Esophagus squamous epithelium (tissue), 5 donors: ENCODE measurements at places on chromosomes 7 and 10.

DNA sequence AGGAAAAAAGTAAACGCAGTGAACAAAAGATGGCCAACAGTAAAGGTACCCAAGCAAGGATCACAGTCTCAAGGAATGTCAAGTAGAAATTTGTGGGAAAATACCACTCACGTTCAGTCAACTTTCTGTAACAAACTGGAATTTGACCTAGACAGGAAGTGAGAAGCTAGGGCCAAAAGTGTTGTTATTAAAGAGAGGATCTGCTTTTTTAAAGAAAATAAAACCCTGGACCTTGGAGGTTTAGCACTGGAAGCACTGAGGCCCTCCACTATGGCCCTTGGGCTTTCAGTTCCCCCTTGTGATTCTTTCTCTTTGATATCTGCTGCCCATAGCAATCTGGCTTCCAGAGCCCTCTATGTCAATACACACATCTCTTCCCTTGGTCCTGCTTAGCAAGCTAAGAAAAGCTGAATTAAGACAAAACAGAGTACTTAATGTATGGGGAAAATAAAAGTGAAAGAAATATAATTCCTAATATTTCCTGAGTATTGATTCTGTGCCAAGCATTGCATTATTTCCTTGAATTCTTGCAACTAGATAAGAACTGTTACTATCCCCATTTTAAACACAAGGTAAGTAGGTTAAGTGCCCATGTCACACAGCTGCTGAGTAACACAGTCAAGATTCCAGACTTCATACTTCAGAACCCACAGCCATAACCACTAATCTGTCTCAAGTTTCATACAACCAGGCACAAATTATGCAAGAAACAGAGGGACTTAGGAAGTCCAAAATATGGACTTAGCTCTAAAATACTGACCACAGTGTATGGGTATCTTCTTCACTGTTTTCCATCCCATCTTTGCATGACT is 2.6 kb upstream of the ZNF438 start:
- DNase-seq, result no peak

GRCh38 chr10:133353202-133353959 is 4.4 kb downstream of the FUOM start:
- no peak for DNase-seq

DNA sequence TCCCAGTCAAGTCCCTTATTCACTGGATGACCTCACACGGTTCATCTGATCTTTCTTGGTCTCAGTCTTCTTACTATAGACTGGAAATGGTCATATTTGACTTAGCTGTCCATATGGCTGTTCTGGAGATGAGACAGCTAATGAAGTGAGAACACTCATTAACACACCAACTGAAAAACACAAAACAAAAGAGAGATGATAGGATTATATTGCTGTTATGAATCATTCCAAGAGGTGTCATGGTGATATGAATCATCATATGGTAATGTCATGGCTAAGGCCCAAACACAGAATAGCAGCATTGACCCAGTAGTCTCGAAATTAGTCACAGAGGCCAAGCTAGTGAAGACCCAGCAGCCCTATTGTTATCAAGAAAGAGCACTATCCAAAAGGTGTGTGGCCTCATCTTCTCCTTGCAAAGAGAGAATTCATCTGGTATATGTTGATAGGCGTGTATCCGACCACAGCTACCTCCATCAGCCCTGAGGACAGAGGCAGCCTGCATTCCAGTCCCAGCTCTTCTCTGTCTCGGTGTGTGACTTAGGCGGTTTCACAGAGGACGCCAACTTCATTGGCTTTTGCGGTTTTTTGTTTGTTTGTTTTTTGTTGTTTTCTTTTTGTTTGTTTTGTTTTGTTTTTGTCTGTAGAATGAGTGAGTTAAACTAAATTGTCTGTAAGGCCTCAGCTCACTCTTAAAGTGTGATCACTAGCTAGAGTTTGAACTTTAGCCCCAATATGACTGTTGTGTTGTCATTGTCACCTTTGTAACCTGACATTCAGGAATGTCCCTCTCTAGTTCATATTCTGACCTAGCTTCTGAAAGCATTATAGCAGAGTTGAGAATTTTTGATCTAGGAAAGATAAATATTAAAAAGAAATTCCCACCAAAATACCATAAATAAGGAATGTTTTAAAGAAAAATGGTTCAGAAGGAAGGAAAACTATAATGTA is 97.4 kb upstream of the PDCD4 start:
- no peak for DNase-seq

DNA sequence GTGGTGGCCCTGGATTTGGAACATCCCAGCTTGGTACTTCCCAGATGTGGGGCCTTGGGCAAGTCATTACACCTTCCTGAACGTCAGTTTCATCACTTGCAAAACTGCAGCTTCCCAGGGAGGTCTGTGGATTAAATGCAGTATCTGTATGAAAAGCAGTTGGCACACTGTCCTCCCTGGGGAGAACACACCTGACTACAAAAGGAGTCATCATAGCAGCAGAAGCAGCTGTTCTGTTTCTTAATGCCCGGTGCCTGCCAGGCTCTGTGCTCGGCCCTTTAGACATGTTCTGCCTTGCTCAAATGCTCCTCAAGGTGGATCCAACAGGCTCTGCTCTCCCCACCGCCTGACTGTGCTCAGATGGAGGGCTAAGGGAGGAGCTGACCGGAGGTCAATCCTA is 31.0 kb downstream of the CDCA7L start:
- no peak for DNase-seq

DNA sequence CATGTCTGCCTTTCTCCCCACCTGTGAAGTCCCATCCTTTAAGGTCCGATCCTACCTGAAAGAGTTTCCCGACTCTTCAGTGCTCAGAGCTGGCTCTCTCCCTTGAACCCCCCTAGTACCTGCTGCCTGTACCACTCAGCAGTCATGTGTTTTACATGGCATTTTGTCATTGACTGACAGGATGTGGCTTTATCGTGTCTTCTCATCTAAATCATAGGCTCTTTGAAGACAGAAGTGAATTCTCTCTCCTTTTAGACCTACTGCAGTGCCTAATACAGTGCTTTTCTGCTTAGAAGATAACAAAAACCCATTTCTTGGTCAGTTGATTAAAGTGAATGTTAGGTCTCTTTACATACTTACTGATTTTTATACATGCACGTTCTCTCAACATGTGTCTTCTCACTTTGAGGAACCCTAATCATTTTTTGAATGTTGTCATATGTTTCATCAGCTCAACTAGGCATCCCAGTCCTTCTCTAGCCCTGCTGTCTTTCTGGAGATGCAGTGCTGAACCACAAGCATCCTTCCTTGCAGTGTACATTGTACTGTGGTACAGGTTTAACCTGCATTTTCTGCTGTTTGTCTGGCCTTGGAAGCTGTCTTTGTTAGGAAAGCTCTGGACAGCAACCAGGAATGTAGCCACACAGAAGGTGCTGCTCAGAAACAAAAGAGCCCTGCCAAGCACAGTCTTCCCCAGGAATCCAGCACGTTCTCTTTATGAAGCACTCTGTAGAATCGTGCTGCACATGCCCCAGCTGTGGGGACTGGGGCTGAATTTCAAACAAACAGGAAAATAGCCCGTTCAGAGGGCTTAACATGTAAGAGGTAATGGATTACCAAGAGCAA is 28.1 kb upstream of the LRRC4 start:
- DNase-seq, result no peak

- DNase-seq, result no peak
Measured at GRCh38 chr7:151652111-151652510, 132.4 kb upstream of the RHEB start.

GRCh38 chr10:44132361-44133289 is 252.3 kb downstream of the CXCL12 start:
- DNase-seq, result no peak

- DNase-seq, result no peak
Measured at GRCh38 chr10:56370217-56371113, 9.4 kb upstream of the ZWINT start.

- no peak for DNase-seq
Measured at GRCh38 chr10:987620-987869, 689 bp upstream of the GTPBP4 start.

DNA sequence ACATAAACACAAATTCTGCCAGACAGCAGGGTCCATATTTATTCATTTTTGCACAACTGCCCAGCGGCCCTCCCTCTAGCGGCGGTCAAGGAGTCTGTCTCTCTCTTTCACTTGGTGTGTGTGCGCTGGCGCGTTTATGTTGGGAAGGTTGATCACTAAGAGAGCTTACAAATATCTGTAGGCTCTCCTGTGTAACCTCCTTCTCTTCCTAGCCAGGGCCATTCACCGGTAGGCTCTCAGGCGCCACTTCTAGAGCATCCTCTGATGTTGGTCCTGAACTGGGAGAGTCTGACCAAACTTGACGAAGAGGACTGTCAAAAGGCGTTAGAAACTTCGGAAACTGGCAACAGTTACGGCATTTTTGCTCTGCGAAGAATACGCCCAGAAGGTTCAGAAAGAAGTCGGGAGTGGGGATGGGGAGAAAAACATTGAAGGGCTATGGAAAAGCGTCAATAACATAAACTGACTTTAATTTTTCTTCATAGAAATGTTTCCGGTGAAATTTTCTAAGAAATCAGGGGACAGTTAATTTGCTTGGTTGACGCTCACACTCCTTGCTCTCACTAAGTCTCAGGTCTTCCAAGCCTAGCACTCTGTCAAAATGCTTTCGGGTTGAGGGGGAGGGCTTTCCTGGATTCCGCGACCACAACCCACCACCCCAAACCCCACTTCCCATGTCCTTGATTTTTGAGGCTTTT is 731.1 kb downstream of the ZWINT start:
- DNase-seq, result no peak

GRCh38 chr7:38481401-38481800 is 149.8 kb downstream of the AMPH start:
- DNase-seq, result no peak

GRCh38 chr7:99374111-99375064 is at the start of gene ARPC1B:
Gene ARPC1B (plus strand): TSS chr7:99374730. CDS start chr7:99385715, 10,985 bp downstream.
- peak; percentile 39 for DNase-seq

DNA sequence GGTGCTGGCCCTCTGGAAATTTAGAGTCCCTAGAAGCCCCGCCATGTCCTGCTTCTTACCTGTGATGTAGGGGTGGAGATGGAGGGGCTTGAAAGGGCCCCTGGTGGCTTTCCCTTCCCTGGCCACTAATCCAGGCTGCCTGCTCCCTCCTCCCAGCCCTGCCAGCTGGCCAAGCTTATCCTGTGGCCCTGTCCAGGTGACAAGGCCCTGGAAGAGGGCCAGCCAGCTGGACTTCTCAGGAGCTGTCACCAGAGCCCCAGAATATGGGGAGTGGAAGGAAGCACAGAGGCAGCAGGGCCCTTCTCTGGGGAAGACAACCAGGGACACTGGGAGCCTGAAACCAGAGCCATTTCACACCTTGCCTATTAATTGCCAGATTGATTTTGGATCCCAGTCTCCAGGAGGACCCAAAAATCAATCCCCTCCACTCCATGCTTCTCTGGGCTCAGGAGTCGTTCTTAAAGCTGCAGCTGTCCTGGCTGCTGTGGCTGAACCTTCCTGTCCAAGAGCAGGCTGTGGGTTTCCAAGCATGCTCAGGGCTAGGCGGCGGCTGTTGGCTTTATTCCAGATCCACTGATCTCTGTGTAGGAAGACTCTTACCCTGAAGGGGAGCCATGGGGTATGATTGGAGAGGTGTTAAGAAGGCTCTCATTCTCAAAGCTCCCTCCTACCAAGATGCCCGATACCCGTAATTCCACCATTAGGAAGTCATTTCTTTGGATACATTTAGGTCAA is 52.6 kb upstream of the PCBD1 start:
- no peak for DNase-seq

DNA sequence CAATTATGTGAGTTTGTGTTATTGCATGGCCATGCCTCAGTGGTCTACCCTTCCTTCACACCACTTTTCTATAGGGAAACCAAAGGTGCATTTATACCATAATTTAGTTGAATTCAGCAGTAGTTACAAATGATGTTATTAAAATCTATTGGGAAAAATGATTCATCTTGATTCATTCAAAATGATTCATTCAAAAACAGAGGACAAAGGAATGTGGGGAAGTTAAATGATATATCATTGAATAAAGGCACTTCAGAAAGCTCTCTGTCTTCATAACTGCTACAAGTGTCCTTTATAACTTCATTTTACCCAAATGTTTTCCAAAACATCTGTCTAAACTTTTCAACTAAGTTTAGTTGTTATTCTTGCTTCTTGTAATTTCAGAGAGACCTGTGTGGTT is 722.9 kb downstream of the GRM8 start:
- DNase-seq, result no peak

GRCh38 chr7:1354661-1355567 is 104.4 kb downstream of the MICALL2 start:
- no peak for DNase-seq

DNA sequence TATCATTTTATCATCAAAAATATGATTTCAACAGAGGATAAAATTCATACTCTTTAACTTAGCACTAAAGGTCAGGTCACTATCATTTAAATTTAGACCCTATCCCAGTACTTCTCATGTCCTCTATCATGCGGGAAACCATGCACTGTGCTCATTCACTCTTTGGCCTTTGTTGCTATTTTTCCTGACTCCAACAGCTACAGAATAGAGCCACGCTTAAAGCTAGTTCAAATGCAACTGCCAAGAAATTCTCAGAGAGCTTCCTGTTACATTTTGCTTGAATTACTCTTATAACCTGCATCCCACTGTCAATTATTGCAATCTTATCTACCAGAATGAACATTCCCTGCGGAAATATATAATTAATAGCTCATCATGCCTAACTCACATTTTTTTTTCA is 58.3 kb downstream of the SEMA3A start:
- no peak for DNase-seq

GRCh38 chr7:126972571-126972970 is 280.2 kb downstream of the GRM8 start:
- DNase-seq, result no peak

DNA sequence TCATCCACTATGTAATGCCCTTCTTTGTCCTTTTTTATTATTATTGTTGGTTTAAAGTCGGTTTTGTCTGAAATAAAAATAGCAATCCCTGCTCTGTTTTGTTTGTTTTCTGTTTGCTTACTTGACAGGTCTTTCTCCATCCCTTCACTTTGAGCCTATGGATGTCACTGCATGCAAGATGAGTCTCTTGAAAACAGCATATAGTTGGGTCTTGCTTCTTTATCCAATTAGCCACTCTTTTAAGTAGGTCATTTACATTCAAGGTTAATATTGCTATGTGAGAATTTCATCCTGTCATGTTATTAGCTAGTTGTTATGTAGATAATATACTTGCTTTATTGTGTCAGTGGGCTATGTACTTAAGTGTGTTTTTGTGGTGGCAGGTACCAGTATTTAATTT is 25.8 kb downstream of the COA1 start:
- DNase-seq, result no peak

DNA sequence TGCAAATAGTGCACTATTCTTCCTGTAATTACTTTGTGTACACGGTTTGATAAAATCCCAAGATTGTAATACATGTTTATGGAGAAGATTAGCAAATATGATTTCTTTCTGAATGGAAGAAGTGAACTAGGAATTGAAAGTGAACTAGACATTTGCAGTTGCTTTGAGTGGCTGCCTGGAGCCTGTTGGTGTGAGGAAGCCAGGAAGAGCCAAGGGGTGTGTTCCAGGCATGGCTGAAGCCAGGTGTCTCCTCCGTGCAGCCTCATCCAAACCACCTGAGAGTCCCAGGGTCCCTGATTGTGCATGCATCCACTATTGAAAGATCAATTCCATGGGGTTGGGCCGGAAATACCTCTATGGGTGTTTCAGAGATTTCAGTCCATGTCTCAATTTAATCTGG is 253.1 kb upstream of the SHH start:
- DNase-seq, result no peak

GRCh38 chr10:71740069-71740653 is 20.6 kb upstream of the C10orf105 start:
- DNase-seq, result no peak

- DNase-seq, result no peak
Measured at GRCh38 chr7:123494193-123494796, 40.1 kb downstream of the IQUB start.

GRCh38 chr10:43839973-43840372 is 191.3 kb upstream of the ZNF32 start:
- no peak for DNase-seq

GRCh38 chr7:2926120-2926895 is 82.2 kb upstream of the GNA12 start:
- DNase-seq, result no peak
